ENCODE measurements at places on chromosomes 1 and 21. TPM values are rescaled to one million over a fixed set of nuclear protein-coding genes. Genes with fewer than 3 reads are reported as not detected.

Gene LCA5L
- total RNA-seq, result 0.21 TPM

Gene PADI4
- not detected for total RNA-seq

Gene PLXNA2
- 91.6 TPM for total RNA-seq

Gene SPRR4
- not detected for total RNA-seq

Gene C4BPA
- total RNA-seq, result not detected

Gene SPRR2B
- total RNA-seq, result not detected

Gene TMEM52
- total RNA-seq, result 0.42 TPM

Gene ARHGEF2
- 71.3 TPM for total RNA-seq

Gene KRTAP10-12
- total RNA-seq, result not detected

Gene SIPA1L2
- 9.9 TPM for total RNA-seq

Gene CD1B
- not detected for total RNA-seq

Gene ETV3L
- total RNA-seq, result not detected

Gene ARF1
- total RNA-seq, result 379 TPM

Gene PGD
- 286 TPM for total RNA-seq

Gene RAB3B
- total RNA-seq, result 14.8 TPM

Gene CD101
- 0.11 TPM for total RNA-seq

Gene ANKRD13C
- 30.3 TPM for total RNA-seq

Gene SLC44A5
- 3.0 TPM for total RNA-seq

Gene CTSE
- 0.07 TPM for total RNA-seq

Gene SPRR3
- not detected for total RNA-seq

Gene COL11A1
- total RNA-seq, result not detected

Gene UBE2U
- not detected for total RNA-seq

Gene FHL3
- 13.9 TPM for total RNA-seq

Gene CLDN17
- not detected for total RNA-seq

Gene DNASE2B
- not detected for total RNA-seq

Gene ZNF697
- 24.6 TPM for total RNA-seq

Gene TGFBR3
- 12.5 TPM for total RNA-seq

Gene BNIPL
- total RNA-seq, result 0.07 TPM

Gene HSF2BP
- 0.53 TPM for total RNA-seq

Gene ZFYVE9
- 35.3 TPM for total RNA-seq

Gene LRRC71
- 0.11 TPM for total RNA-seq

Gene LAMB3
- 7.1 TPM for total RNA-seq

Gene HECTD3
- total RNA-seq, result 32.4 TPM

Gene EPHX1
- 7.1 TPM for total RNA-seq

Data from pulmonary artery endothelial cell (primary cell).